Hematopoietic multipotent progenitor cell (in vitro differentiated cells): ENCODE measurements at places on chromosomes 2 and 18.

- no peak for DNase-seq
Measured at GRCh38 chr2:135822855-135823254, 14.1 kb downstream of the LCT start.

GRCh38 chr2:231300020-231300721 lies 95.3 kb upstream of the B3GNT7 start:
- peak; percentile 39 for DNase-seq

DNA sequence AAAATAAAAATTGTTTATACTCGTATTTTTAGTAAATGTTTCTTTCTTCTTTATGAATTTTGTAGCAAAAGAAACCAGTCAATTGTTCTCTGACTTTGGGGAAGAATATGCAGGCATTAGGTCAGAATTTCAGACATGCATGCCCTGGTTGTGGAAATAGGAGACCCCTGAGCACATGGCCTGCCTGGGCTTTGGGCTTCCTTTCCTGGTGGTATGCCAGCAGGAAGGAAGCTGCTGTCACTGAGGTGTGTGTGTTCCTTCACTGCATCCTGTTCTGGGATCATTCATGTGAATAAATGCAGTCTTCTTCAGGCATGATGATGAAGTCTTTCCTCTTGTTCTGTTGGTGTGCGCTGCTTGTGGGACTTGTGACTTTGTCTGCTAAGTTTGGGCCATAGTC lies 920.2 kb upstream of the VRK2 start:
- DNase-seq, result no peak

GRCh38 chr18:44181951-44182747 lies 498.5 kb upstream of the SETBP1 start:
- DNase-seq, result no peak

- DNase-seq, result no peak
Measured at GRCh38 chr18:48756511-48757226, 194.1 kb downstream of the SMAD7 start.

GRCh38 chr2:165311949-165312348 lies 72.7 kb downstream of the SCN2A start:
- no peak for DNase-seq

DNA sequence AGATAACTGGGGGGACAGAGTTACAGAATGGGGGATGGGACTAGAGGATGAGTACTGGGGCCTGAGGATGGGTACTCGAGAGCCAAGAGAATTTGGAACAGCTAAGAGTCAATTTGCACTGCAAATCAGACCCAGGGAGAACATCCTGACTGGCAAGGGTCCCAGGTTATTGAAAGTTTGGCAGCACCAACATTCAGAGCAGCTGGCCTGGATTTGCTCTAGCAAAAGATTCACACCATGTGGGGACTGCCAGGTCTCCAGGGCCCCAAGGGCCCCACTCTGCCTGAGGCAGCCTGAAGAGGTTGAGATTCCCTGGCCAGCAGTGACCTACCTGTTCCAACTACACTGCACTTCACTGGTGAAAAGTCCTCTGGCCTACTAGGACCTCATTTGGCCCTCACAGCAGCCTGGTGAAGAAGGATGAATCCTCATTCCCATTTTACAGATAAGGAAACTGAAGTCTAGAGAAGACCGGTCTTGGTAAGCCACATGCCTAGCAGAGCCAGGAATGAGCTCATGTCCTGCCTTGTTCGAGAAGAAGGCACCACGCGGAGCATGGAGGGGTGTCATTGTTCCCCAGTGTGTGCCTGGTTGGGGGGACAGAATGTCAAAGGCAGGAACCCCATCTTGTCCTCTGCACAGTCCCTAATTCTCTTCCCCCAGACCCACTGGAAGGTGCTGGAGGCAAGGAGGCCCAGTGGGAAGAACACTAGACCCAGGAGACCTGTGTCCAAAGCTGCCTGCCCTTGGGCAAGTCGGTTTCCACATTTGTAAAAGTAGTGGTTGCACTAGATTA lies 258.6 kb downstream of the TNS1 start:
- DNase-seq, result no peak

- peak; percentile 81 for DNase-seq
Measured at GRCh38 chr2:241842620-241843211, 16.0 kb downstream of the PDCD1 start.

- no peak for DNase-seq
Measured at GRCh38 chr2:26312471-26312870, 33.5 kb upstream of the SELENOI start.

DNA sequence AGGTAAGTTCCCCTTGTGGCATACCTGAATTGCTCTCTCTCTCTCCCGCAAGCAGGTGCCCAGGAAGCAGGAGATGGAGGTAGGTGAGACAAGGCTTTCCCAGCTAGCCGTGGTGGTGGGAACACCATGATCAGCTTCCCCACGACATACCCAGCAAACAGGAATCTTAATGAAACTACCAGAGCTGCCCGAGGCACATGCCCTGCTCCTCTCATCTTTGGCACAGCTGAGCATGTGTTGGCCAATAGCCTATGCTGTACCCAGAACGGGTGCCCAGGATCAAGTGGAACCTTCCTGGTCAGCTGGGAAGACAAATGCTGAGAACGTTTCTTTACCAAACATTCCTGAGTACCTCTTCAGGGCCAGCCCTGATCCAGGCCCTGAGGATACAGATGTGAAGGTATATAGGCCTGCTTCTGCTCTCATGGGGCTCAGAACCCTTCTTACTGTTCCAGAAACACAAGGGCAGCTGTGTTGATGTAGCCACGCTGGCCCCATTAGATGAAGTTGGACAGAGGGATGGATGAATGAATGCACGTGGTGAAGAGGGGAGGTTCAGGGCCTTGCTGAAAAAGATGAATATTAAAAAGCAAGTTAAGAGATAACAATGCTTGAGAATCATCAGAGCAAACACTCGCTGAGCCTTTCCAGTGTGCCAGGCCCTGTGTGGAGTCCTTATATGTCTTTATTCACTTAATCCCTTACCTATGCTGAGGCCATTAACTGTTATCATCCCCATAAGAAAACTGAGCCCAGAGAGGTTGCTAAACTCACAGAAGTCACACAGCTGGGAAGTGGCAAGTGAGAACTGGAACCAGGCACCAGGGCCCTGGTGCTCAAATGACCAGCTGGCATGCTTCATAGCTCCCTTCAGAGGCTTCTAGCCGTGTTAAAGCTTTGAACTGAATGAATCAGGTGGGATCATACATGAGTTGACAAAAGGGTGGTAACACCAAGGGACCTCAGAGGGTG lies 68.8 kb upstream of the TMEM247 start:
- no peak for DNase-seq
